Activated T-cell treated with anti-CD3 and anti-CD28 coated beads, Interleukin-2, amount 50 U/mL, for 4 hours (primary cell): ENCODE measurements at places on chromosomes 4 and X. TPM values are rescaled to one million over a fixed set of nuclear protein-coding genes. Genes with fewer than 3 reads are reported as not detected.

KCNE5 gene
- total RNA-seq: 0.69 TPM

GRCh38 chr4:86561256-86561655 lies 32.9 kb upstream of the PTPN13 start:
- no peak for DNase-seq

- DNase-seq: no peak
Observed at GRCh38 chrX:9390121-9390520, 74.7 kb upstream of the TBL1X start.

LUZP4 gene
- not detected for total RNA-seq

GRCh38 chrX:9983441-9983840 lies 16.3 kb downstream of the CLDN34 start:
- DNase-seq: no peak

- no peak for DNase-seq
Observed at GRCh38 chr4:144223149-144223548, 82.6 kb upstream of the GYPA start.

GRCh38 chr4:157459785-157460184 lies 239.3 kb downstream of the GRIA2 start:
- no peak for DNase-seq

- DNase-seq: no peak
Observed at GRCh38 chr4:95290702-95291101, 258.1 kb downstream of the UNC5C start.

- DNase-seq: no peak
Observed at GRCh38 chrX:47976254-47977151, 27.3 kb downstream of the ZNF182 start.

RAB33A gene
- total RNA-seq: 10.6 TPM

- DNase-seq: no peak
Observed at GRCh38 chr4:168509786-168510185, 12.9 kb downstream of the PALLD start.

DNA sequence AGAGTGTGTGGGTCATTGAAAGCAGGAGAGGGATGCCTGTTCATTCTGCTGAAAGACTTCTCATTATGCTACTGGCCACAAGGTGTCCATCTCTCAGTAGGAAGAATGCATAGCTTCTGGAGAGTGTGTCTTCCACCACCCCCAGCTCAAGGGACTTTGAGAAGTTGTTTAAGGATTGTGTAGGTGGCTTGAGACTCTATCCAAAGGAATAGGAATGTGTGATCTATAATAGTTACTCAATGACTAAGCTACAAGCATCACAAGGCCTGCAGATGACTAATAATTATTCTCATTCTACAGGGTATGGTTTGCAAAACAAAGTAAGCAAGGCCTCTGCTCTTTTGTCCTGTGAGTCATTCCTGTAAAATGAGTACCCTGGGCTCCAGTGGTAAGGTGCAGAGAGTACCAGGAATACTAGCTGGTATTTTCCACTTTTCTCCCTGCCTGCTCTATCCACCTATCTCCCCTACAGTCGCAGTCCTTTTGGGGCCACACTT lies 279.8 kb upstream of the BOD1L1 start:
- DNase-seq: no peak

DNA sequence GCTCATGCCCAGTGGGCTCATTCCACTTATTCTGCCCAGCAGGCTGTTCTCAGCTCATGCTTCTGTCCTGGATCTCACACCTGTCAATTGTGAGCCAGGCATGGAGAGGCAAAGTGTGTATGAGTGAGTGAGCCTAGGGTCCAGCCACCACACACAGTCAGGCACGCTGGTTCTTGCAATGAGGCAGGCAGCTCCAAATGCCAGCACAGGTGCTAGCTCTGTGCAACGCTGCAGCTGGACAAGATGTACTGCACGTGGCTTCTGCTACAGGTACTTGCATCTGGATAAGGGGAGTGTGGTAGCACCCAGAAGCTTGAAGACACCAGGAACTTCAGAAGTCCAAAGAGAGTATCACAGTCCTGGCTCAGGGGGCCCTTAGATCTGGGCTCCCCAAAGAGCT lies 1249.4 kb upstream of the IGFBP7 start:
- DNase-seq: no peak

- no peak for DNase-seq
Observed at GRCh38 chr4:143291314-143291713, 45.4 kb upstream of the GAB1 start.

- no peak for DNase-seq
Observed at GRCh38 chrX:84339507-84340364, 151.7 kb upstream of the RPS6KA6 start.

ENPP6 gene
- not detected for total RNA-seq

GRCh38 chrX:10900585-10901289 lies 210.4 kb upstream of the HCCS start:
- DNase-seq: no peak

FOXR2 gene
- not detected for total RNA-seq
